Activated naive CD8-positive, alpha-beta T cell treated with anti-CD3 and anti-CD28 coated beads for 36 hours (primary cell): ENCODE measurements at places on chromosomes 3 and 15. TPM values are rescaled to one million over a fixed set of nuclear protein-coding genes. Genes with fewer than 3 reads are reported as not detected.

DNA sequence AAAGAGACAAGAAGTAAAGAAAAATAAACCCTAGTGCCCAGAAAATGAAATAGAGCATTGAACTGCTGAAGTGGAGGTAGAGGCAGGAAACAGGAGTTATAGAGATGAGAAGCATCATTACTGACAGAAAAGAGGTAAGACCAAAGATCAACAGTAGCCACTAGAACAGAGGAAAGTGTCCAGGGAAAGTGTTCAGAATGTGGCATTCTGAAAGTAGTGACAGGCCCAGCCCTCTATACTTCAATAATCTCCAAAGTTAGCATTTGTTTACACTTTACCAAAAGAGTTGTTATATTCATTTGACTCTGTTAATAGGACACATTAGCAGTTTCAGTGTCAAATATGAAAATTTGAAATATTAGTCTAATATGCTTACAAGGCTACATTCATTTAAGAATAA, 727.1 kb upstream of the NECTIN3 start:
- no peak for DNase-seq

- DNase-seq = no peak
Observed at GRCh38 chr3:62261121-62261520, 112.2 kb downstream of the FEZF2 start.

Gene NR1I2
- total RNA-seq = 1.2 TPM

DNA sequence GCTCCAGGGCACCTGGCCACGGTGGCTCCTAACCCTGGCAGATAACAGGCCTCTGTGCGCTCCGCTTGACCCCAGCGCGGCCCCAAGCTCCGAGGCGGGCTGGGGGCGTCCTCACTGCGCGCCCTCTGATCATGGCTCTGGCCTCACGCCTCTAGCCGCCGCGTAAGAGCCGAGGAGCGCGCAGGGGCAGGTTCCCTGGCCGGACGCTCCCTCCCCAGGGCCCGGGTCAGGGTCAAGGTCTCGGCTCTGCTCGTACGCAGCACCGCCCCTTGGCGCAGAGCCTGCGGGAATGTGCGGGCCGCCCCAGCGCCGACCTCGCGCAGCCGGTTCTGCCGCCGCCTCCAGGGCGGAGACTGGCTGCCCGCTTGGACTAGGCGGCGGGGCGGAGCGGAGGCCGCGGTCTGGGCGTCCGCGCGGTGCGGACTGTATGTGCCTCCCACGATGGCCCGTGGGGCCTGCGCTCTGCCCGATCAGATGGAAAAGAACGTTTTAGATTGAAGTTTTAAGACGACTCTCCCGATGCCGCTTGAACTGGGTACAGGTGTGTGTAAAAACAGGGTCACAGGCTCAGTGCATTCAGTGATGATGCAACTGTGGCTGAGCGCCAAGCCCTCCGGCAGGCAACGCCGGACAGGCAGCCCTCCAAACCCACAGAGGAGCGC, 40.8 kb downstream of the CHST14 start:
- DNase-seq = peak; percentile 47

Gene C2CD4A
- 0.12 TPM for total RNA-seq

DNA sequence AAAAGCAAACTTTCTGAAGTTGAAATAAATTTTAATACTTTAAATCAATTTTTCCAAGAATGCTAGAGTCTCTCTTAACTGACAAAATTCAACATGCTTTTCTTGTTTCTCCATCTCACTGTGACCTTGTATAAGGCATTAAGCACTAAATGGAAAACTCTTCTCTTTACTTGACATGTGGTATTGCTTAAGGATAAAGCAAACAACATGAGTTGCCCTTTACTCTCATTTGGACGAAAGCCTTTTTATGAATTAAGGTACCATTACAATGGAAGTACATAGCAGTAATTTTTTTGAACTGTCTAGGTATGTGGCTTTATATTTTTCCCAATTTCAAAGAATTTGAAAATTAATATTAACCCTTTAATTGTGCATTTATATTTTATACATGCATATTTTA, 1.4 kb downstream of the STRIT1 start:
- no peak for DNase-seq
